ENCODE measurements at places on chromosomes 2 and 18.

DNA sequence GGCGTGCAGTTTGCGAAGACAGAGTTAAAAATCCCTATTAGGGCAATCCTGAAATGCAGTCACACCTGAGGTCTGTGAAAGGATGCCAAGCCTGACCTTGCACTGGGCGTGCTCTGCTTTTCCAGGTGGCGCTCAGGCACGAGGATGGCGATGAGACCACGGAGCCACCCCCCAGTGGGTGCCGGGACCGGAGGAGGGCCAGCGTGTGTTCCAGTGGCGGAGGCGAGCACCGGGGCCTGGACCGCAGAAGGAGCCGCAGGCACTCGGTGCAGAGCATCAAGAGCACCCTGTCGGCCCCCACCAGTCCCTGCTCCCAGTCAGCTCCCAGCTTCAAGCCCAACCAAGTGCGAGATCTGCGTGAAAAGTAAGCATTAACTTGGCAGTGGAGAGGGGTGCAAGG lies 203.4 kb downstream of the TPGS2 start:
- no peak for DNase-seq
- H3K36me3 ChIP-seq, result no peaks in the 10 kb centered on the region
- H3K27me3 ChIP-seq, result no peaks in the 10 kb centered on the region
- no peak overlapping the region for H3K27ac ChIP-seq
- H3K4me3 ChIP-seq, result no peak overlapping the region
- no peaks in the 10 kb centered on the region for H3K4me1 ChIP-seq

DNA sequence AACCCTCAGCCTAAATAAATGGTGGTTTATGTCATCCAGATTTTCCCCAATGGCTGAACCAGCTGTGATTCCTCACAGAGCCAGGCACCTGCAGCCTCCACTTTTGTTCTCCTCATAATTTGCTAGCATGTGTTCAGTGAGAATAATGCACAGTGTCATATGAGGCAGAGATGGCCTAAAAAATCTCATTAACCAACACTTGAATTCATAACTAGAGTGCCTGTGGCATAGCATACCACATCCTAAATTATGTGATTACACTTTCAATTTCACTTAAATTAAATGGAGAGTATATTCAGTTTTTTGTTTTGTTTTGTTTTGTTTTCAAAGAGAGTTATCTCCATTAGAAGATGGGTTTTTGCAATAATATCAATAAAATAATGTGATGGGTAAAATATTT lies 488.0 kb downstream of the CBLN2 start:
- no peak overlapping the region for H3K4me3 ChIP-seq
- no peaks in the 10 kb centered on the region for H3K36me3 ChIP-seq
- DNase-seq, result no peak
- H3K27ac ChIP-seq, result no peak overlapping the region
- no peaks in the 10 kb centered on the region for H3K4me1 ChIP-seq
- H3K27me3 ChIP-seq, result no peaks in the 10 kb centered on the region

GRCh38 chr18:2091937-2092336 lies 479.4 kb downstream of the METTL4 start:
- H3K27ac ChIP-seq, result no peak overlapping the region
- no peaks in the 10 kb centered on the region for H3K27me3 ChIP-seq
- H3K36me3 ChIP-seq, result no peaks in the 10 kb centered on the region
- H3K4me3 ChIP-seq, result no peak overlapping the region
- no peak for DNase-seq
- no peaks in the 10 kb centered on the region for H3K4me1 ChIP-seq

DNA sequence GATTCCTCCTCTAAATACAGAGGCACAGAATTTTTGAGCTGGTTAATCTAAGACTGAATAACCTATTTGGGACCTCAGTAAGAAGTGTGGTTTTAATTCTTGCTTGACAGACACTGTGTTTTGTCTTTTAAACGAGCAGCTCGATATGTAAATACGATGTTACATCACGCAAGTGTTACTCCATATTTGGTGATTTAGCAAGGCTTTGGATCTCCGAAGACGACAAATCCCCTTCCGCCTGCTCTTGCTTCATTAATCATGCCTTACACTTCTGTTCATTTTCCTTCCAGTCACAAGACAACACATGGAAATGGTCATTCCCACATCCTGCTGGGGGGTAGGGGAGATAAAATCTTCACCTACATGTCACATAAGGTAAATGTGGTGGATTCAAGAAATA lies 9.4 kb downstream of the BCL11A start:
- peaks cover 68% of the 10 kb centered on the region for H3K27me3 ChIP-seq
- H3K36me3 ChIP-seq, result no peaks in the 10 kb centered on the region

DNA sequence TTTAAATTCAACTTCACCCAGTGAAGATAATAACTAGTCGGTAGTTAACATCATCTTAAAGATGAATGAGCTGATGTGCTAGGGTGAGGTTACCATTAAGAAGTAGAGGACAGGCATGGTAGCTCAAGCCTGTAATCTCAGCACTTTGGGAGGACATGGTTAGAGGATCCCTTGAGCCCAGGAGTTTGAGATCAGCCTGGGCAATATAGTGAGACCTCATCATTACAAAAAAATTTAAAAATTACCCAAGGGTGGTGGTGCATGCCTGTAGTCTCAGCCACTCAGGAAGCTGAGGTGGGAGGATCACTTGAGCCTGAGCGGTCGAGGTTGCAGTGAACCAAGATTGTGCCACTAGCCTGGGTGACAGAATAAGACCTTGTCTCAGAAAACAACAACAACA lies 4.7 kb downstream of the GALNT5 start:
- H3K27ac ChIP-seq, result no peak overlapping the region
- DNase-seq, result no peak
- no peaks in the 10 kb centered on the region for H3K27me3 ChIP-seq
- peaks cover 5% of the 10 kb centered on the region for H3K4me1 ChIP-seq

GRCh38 chr2:4420032-4420431 lies 716.7 kb downstream of the DCDC2C start:
- H3K4me1 ChIP-seq, result no peaks in the 10 kb centered on the region
- H3K36me3 ChIP-seq, result no peaks in the 10 kb centered on the region
- no peak overlapping the region for H3K4me3 ChIP-seq
- no peak overlapping the region for H3K27ac ChIP-seq
- no peaks in the 10 kb centered on the region for H3K27me3 ChIP-seq

- no peak overlapping the region for H3K27ac ChIP-seq
- no peaks in the 10 kb centered on the region for H3K4me1 ChIP-seq
- H3K4me3 ChIP-seq, result no peak overlapping the region
Observed at GRCh38 chr2:76870581-76870980, 651.6 kb downstream of the LRRTM4 start.

GRCh38 chr2:143759455-143759854 lies 630.2 kb downstream of the ARHGAP15 start:
- no peak overlapping the region for H3K4me3 ChIP-seq
- no peak for DNase-seq
- H3K27ac ChIP-seq, result no peak overlapping the region
- no peaks in the 10 kb centered on the region for H3K4me1 ChIP-seq

GRCh38 chr2:1973636-1974035 lies 229.3 kb upstream of the PXDN start:
- no peaks in the 10 kb centered on the region for H3K36me3 ChIP-seq
- no peak overlapping the region for H3K4me3 ChIP-seq
- H3K4me1 ChIP-seq, result no peaks in the 10 kb centered on the region
- H3K27ac ChIP-seq, result no peak overlapping the region
- no peaks in the 10 kb centered on the region for H3K27me3 ChIP-seq

DNA sequence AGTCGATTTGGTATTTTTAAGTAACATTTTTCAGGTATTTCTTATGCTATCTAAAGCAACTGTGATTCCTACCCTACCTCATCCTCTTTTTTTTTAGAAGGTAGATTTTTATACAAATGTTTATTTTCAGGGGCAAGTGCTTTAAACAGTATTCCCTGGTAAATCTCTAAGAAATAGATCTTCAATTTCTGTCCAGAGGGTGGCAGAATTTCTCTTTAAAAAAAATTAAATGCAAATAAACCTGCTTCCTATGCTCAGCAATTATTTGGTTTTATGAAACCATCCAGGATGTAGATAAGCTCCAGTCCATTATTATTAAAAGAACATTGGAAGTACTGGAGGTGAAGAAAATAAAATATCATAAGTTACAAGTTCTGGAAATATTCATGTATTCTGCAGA lies 191.9 kb downstream of the MYO3B start:
- H3K4me3 ChIP-seq, result no peak overlapping the region
- H3K4me1 ChIP-seq, result no peaks in the 10 kb centered on the region
- H3K27me3 ChIP-seq, result peaks cover 9% of the 10 kb centered on the region
- H3K36me3 ChIP-seq, result no peaks in the 10 kb centered on the region
- no peak for DNase-seq
- no peak overlapping the region for H3K27ac ChIP-seq

GRCh38 chr2:52976143-52976949 lies 791.3 kb upstream of the CHAC2 start:
- no peak overlapping the region for H3K27ac ChIP-seq
- no peaks in the 10 kb centered on the region for H3K27me3 ChIP-seq
- no peak for DNase-seq
- no peaks in the 10 kb centered on the region for H3K36me3 ChIP-seq
- no peaks in the 10 kb centered on the region for H3K4me1 ChIP-seq
